ENCODE measurements at places on chromosomes 11 and 22.

DNA sequence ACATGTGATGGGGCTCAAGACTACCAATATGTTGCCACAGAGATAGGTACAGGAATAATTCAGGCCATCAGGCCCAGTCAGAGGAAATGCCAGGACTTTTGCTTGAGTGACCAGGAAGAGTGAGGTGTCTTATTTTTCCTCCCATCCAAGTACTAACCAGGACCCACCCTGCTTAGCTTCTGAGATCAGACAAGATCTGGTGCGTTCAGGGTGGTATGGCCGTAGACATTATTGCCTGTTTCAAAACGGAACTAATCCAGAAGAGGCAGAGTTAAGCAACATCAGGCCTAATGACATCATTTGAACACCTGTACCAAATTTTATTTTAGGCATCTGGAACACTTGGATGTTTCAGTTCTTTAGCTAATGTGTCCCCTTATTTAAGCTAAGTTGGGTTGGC lies 205.5 kb upstream of the POU2AF2 start:
- no peak for DNase-seq

DNA sequence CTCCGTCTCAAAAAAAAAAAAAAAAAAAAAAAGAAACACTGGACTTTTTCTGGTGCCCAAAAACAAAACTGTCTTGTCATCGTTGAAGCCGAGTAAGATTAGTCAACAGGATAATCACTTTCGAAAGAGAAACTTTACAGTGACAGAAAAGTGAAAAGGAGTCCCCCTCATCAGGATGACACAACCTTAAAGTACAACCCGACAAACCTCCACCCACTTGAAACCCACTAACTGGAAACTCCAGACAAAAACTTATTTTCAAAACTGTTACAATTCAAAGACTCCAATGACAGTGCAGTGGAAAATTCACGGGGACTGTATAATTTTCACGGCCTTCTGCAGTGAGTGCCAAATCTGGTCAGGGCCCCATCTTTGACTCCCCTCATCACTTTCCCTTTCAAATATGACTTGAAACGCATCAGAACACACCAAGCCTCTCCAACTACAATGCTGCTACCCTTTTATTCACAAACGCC lies 1.3 kb downstream of the DENND5A start:
- peak; percentile 21 for DNase-seq

DNA sequence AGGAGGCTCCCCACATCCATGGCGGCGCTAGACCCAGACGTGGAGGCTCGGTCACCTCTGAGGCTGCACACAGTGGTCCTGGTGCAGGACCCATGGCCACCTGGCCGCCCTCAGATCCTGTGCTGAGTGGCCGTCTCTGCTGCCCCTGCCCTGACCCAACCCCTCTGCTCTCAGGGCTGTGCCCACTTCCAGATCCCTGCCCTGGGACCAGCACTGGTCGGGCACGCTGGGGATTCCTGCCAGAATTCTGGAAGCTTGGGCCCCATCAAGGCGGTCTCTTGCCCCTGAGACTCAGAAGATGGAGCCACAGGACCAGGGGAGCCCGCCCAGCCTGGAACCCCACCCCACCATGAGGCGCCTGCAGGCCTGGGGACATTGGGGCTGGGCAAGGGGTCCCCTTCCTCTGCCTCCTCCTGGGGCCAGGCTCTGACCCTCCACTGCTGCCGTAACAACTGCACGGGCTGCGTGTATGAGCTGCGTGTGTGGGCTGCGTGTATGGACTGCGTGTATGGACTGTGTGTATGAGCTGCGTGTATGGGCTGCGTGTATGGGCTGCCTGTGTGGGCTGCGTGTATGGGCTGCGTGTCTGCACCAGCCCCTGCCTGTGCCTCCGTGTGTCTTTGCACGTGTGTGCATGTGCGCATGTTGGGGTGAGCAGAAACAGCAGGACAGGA lies 48.7 kb downstream of the IGLL1 start:
- no peak for DNase-seq

DNA sequence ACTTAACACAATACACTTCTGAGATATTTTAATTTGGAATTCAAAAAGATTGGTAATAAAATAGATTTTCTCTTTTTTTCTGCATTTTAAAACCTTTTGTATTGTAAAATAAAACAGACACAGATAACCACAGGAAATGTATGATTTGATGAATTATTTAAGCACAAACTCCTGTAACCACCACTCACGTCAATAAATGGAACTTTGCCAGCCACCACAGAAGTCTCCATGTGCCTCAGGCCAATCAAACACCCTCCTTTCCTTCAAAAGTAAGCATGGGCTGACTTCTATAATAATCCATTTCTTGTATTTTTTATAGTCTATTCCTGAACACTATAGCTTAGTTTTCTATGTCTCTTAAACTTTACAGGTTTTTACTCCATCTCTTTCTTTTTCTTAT lies 721.7 kb downstream of the DLG2 start:
- DNase-seq, result no peak

GRCh38 chr11:126113515-126113957 lies 50.9 kb upstream of the CDON start:
- no peak for DNase-seq

DNA sequence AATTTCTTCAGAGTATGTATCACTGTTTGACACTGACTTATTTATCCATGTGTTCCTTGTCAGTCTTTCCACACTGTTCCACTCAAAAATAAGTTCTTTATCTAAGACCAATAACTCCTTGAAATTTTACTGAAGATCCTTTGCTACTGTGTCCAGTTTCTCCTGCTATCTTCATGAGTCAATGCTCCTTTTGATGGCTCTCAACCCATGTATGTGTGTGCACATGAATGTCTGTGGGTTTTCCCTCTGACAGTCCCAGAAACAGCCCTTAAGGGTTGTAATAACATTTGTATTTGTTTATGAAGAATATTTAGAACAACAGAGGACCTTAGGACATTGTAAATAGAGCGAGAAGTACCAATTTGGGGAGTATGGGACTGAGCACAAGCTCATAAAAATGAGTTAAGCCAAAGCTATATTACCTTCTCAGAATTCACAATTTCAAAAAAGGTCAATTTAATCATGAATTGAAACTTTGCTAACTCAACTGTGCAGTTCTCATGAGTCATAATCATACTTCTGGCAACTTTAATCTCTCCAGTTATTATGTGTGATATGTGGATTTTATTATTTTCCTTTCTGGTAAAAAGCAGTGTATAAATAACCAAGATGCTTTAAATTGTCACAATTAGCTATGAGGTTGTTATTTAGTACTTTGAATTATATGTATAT lies 533.6 kb downstream of the CNTN5 start:
- DNase-seq, result no peak

DNA sequence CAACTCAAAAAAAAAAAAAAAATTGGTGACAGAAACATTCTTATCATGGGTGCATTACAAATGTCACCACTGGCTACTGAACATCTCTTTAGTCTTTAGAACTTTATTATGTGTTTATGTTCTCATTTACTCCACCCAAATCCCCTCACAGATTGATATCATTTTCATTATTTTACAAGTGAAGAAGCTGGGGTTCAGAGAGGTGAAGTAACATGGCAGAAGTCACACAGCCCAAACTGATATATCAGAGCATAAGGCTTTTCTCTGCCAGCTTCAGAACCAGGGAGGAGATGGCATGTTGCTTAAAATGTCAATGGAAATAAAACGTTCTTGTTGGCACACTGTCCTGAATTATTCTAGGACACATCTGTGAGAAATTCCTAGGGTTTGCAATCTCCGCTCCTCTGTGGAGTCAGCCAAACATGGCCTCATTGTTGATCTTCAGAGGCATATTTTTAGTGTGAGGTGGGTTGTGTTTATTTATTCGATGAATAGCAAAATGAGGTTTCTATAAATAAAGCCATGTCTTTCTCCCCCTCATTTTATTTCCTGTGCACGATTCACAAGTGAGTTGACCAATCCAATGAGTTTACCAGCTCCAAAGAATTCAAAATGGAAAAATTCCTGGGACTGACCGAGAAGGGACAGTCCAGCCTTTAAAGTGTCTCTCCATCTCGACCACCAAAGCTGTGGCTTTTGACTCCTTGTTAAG lies 72.9 kb upstream of the ANO1 start:
- DNase-seq, result no peak

DNA sequence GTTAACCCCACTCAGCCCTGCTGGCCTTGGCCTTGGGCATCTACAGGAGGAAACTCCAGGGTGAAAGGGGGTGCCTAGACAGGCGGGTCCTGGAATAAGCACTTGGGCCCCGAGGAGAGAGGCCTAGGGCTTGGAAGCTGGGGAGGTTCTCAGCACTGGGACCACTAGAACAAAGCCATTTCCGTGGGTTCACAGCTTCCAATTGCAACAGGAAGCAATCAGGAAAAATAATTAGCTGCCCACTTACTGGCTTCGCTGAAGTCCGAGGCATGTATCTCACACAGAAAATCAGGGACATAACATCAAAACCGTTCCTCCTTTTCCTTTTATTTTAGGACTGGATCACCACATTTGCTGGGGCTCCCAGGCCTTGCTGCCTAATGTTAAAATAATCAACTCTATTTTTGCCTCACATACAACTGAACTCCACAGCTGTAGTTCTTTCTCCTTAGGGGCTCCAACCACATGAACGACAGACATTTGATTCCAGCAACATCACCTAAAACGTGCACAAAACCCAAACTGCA lies 161.1 kb upstream of the GRK3 start:
- DNase-seq, result no peak

GRCh38 chr11:57787006-57787604 lies 25.5 kb downstream of the CTNND1 start:
- DNase-seq, result no peak

DNA sequence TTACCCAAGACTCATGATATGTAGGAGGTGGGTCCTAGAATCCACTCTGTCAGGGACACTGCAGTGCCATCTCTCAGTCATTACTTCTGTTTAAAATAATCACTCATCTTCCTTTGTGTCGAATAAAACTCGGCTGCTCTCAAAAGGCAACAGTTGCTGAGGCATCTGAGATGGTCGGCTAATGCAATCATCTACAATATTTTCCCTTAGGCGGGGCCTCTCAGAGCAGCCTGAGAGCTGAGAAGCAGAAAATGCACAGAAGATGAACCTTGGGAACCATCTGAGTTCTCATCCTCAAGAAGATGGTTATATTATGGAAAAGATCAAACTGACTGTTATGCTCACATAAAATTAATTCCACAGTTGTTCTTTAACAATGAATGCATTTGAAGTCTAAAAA lies 1518.2 kb upstream of the TENM4 start:
- DNase-seq, result no peak

DNA sequence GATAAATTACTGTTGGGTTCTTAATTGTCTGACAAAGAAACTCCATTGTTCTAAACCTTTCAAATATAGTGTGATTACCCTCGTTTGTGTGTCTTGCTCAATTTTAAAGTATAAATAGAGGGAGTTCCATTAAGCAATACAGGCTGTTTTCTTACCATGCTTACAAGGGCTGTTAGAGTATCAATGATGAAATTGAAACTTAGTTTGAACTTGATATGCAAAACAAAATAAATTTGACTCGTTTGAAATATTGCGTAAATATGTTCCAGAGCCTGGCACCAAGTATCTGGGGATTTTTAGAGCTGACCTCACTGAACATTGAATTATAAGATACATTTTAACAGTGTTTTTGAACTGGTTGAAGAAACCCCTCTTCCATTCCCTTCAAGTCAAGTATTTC lies 31.7 kb downstream of the TEAD1 start:
- no peak for DNase-seq

GRCh38 chr11:29173660-29174062 lies 843.2 kb downstream of the KCNA4 start:
- DNase-seq, result no peak

DNA sequence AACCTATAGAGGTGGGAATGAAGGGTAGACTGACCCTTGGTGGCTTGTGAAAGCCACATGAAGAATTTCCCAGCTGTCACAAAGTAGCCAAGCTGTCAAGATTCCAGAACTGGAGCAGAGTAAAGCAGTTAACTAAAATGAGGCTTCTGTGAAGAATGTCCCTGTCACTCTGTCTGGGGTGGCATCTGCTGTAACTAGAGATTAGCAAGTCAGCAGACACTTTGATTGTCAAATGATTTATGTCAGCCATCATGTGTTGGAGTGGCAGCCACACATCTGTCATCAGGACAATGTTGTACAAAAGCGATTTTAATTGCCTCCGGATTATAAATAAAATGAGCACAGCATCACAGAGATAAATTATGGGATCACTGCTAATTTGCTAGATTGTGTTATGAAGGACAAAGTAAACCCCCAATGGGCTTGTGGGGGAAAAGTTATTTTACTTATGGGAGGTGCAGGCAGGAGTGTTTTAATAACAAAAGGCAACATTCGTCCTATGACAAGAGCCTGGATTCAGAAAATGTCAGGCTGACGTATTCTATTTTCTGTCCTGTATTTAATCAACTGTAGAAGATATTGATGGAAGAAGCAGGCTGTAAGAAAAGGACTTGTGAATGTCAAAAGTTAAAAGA lies 270.9 kb downstream of the FAM181B start:
- DNase-seq, result no peak

GRCh38 chr22:27673839-27674238 lies 127.7 kb downstream of the MN1 start:
- DNase-seq, result no peak

DNA sequence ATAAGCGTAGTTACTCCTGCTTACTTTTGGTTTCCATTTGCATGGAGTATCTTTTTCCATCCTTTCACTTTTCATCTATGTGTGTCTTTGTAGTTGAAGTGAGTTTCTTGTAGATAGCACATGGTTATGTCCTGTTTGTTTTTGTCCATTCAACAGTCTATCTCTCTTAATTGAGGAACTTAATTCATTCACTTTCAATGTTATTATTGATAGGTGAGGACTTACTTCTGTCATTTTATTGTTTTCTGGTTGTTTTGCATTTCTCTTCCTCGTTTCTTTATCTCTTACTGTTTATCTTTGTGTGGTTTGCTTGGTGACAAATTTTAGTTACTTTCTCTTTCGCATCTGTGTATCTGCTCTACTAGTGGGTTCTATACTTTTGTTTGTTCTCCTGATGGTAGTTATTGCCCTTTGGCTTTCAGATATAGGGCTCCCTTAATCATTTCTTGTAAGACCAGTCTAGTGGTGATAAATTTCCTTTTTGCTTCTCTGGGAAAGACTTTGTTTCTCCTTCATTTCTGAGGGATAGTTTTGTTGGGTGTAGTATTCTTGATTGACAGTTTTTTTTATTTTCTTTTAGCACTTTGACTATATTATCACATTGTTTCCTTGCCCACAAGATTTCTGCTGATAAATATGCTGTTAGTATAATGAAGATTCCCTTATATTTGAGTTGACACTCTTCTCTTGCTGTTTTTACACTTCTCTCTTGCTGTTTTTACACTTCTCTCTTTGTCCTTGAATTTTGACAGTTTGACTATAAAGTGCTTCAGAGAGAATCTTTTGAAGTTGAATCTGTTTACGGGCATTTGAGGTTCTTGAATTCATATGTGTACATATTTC lies 9.0 kb upstream of the RAG1 start:
- DNase-seq, result no peak

DNA sequence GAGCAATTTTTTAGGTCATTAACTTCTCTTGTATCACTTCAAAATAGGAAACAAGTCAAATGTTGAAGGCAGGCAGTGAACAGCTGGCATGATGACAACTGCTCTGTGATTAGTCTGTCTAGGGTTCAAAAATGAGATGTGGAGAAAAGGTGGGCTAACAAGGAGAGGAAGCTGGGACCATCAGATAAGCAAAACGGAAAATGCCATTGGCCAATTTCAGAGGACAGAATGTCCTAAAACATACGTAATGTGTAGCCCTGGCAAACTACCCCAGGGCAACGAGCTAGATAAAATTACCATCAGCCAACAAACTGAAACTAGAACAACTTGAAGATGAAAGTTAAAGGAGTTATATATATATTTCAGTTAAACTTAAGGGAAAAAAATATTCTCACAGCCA lies 93.2 kb downstream of the RELT start:
- DNase-seq, result no peak

All from 8988T (cell line).